NCI-H2081 treated with DMSO at 0.1 percent for 48 hours (cell line): ENCODE measurements at places on chromosomes 11 and 22.

GRCh38 chr22:31400023-31400397 is 606 bp downstream of the DRG1 start:
- DNase-seq = no peak

DNA sequence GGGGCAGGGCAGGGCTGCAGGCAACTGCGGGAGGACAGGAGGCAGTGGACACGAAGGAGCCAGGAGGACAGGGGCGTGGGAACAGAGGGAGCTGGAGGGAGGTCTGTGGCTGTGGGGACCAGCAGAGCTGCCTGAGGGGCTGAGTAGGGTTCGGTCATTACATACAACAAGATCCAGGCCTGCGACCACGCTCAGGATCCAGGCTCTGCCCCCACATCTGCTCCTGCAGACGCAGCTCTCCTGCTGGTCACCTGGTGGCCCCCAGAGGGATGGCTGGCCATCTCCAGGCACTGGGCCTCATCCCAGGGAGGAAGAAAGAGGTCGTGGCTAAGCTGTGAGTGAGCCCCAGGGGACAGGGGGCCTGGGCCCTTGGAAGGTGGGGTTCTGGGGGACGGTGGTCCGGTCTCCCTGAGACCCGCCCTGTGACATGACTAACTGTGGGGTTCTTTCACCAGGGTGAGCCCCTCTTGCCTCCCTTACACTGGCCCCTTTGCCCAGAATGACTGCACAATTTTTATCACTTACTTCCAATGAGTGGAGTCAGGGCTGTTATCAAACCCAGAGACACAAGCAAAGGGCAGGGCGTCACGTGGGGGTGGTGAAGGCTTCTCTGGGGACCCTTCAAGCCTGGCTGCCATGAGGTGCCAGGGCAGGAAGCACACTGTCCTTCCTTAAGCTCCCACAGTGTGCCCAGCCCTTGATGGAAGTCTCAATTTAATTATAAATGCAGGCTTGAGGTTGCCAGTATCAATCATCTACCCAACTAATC is 6.7 kb upstream of the APOBEC3A start:
- DNase-seq = no peak

DNA sequence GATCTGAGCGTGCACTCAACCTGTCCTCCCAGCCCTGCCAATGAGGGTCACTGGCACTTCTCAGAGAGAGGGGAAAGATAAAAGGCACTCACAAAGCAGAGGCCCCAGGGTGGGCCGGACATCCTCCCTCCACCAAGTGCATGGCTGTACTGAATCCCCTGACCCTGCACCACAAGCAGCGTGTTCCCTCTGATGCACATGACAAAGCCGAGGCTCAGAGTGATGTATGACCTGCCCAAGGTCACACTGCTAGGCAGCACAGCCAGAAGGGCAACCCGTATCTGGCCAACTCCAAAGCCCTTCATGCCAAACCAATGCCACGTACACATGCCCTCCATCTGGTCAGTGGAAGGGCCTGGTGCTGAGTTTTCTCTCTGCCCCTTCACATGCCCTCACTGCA is 22.1 kb downstream of the SPATA19 start:
- no peak for DNase-seq

- DNase-seq = no peak
Measured at GRCh38 chr11:74773476-74773875, 24.8 kb downstream of the RNF169 start.

- DNase-seq = no peak
Measured at GRCh38 chr11:133382131-133382812, 150.0 kb downstream of the OPCML start.

GRCh38 chr22:45775569-45776312 is 104.1 kb downstream of the ATXN10 start:
- no peak for DNase-seq

DNA sequence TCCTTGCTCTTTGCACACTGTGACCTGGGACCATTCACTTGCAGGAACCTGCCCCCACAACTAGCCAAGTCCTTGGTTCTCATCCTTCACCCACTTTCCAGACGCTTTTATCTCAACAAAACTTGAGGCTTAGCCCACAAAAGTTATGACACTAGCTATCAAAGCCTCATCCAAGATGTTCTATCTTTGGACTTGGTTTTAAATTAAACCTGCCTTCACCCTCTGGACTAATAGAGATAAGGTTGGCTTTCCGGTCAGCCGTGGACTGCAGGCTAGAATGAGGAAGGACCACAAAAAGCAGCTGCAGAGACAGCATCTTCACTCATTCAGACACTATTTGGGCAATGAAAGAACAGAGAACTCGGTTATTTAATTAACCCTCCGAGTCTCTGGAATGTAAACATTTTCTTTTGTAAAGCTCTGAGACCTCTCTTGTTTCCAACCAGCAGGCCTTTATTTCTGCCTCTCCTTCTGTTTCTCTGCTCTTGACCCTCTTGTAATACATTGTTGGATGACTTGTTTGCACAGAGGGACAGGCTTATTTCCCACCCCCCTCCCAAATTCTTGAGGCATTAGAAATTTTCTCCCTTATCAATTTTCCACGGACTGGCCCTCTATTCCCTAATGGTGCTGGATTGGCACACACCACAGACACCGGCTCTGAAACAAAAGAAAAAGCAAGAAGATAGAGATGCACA is 41.4 kb downstream of the ARL14EP start:
- no peak for DNase-seq

DNA sequence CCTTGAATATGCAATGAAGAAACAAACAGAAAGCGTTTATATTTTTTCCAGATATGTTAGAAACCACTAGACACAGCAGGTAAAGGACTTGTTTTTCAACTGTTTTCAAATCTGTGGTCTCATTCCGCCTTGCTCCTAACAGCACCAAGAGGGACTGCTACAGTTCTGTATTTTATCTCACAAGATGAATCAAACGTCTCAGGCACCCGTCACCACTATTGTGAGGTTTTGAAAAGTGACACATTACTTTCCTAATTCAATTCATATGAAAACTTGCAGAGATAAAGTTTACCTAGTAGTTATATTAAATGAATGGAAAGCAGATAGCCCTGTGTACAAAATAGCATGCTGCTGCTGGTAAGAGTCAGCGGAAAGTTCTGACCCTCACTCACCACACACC is 386.3 kb downstream of the ETS1 start:
- DNase-seq = no peak

DNA sequence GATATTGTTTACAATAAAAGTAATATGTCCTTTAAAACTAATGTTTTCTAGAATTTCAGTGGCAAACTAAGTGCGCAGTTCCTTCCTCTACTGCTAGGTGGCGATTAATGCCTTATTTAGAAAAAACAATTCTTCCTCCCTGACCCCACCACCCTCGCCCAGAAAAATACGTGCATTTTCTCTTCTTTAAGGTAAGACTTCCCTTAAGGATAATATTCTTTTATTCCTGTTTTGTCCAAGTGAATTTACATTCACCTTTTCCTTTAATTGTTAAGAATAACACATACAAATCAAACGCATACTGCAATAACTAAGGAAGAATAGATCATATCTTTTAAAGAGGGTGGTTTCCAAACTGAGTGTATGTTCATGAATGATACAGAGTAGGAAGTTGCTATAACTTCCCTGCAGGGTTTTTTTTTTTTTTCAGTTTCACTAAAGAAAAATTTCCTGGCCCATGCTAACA is 17.0 kb upstream of the PSMA1 start:
- no peak for DNase-seq

DNA sequence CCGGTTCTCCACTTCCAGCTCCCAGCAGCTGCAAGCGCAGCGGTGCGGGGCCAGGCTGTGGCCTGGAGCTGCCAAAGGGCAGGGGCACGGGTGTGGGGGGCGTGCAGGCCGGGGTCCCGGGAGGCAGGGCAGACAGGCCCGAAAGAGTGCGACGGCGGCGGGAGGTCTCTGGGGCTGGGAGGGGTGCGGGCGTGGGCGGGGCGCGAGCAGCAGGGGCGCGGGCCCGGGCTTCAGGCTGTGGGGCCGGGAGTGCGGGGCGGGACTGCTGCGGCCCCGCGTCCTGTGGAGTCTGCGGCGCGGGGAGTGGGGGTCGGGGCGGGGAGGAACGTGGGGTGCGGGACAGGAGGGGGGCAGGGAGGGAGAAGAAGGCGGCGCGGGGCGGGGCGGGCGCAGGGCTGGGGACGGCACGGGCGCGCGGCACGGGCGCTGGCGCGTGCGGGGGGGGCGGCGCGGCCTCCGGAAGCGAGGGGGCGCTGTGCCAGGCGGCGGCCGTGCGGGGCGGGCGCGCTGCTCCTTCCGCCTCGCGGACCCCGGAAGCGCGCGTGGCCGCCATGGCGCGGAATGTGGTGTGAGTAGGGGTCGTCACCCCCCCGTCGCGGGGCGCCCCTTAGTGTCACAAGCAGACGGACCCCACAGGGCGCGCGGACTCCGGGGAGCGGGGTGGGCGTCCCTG is at the start of gene MRPL23:
TSS of gene MRPL23 (plus strand) at position 521 of the 673 bp plus-strand sequence. CDS start at position 552, 31 bp downstream.
- no peak for DNase-seq

DNA sequence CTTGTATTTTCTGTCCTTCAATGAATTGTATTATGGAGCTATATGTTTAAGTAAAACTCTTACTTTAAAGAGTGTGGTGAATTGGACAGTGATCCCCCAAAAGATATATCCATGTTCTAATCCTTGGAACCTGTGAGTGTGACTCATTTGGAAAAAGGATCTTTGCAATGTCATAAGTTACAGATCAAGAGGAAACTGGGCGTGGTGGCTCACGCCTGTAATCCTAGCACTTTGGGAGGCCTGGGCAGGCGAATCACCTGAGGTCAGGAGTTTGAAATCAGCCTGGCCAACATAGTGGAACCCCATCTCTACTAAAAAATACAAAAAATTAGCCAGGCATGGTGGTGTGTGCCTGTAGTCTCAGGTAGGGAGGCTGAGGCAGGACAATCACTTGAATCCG is 36.7 kb downstream of the ELF5 start:
- DNase-seq = no peak

DNA sequence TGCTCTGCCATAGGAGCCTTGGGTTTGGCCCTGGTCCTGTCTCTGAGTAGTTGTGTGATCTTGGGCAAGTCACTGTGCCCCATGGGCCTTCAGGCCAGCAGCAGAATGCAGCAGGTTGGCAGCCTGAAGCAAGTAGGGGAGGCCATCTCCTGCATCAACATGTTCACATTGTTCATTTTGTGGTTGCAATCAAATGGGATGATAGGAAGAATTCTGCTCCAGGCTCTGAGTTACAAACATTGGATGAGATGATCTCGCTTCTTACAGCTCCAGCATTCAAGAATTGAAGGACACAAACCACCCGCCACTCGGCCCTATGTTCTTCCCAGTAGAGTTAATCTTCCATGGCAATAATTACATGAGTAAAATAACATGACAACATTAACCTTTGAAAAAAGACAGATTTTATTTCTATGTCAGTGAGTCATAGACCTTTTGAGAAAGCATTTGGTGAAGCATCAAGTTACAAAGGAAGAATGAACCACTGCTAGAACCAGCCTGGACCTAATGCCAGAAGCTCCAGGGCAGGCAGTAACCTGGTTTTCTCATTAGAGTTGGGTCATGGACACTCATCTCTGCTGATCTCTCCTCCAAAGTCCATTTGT is 308.3 kb upstream of the NCAM1 start:
- no peak for DNase-seq

GRCh38 chr11:86416494-86416893 is 41.8 kb downstream of the CCDC81 start:
- DNase-seq = no peak

DNA sequence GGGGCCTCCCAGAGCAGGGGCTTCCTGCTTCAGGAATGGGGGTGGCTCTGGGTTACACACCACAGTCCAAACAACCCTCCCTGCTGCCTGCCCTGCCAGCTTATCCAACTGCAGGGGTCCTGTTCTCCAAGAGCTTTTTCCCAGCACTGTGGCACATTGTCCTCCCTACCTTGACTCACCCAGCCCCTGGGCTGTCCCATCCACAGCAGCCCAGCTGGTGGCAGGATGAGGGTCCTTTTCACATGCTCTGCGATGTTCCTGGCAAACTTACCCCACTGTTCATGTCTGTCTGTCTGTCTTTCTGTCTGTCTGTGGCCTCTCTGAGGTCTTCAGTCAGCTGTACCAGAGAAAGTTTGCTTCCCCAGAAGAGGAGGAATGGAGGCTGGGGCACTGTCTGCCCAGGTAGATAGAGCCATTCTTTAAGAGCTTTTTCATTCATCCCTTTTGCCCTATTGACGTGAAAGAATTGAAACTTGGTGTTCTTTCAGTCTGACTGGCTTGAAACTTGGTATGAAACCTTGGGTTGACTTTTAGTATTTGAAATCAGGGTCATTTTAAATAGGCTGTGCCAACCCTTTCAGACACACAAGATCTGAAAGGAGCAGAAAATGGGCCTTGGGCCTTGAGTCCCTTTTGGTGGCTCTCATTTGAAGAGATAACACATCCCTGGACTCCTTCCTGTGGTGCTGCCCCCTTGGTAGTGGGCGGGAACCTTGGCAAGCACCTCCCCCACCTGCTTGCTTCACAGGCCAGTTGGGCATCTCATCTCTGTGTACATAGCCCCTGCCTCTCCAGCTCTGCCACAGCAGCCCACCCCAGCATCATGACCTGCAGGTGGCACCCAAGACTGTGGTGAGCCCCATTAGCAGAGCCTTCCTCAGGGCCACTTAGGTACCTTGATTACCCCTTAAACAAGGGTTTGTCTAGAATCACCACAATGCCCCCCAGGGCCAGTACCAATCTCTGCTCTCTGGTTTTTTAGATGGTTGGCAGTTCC is 74.6 kb upstream of the SUSD2 start:
- DNase-seq = no peak

- no peak for DNase-seq
Measured at GRCh38 chr11:43746670-43747069, 66.1 kb downstream of the HSD17B12 start.

DNA sequence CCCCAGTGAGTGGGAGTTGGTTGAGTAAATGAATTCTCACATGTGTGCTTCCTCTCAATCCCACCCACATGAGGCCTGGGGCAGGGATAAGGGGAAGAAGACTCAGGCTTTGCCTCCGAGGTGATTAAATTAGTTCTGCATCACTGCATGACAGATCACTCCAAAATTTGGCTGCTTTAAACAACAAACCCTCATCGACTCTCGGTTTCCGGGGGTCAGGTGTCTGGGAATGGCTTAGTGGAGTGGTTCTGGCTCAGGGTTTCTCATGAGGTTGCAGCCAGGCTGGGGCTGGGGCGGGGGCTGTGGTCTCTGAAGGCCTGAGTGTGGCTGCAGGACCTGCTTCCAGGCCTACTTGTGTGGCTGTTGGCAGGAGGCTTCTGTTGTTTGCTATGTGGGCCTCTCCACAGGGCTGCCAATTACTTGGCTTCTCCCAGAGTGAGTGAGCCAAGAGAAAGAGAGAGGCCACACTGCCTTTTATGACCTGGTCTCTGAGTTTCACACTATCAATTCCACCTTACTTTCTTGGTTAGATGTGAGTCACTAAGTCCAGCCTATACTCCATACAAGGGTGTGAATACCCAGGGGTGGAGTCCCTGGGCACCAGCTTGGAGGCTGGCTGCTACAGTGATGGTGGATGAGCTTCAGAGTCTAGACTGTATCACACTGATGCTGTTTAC is 15.9 kb downstream of the MOGAT2 start:
- no peak for DNase-seq
